PC-3 (cell line): ENCODE measurements at places on chromosomes 3 and 15. TPM values are rescaled to one million over a fixed set of nuclear protein-coding genes. Genes with fewer than 3 reads are reported as not detected.

CEMIP gene
- 3.1 and 4.0 TPM in 2 replicates for total RNA-seq

DNA sequence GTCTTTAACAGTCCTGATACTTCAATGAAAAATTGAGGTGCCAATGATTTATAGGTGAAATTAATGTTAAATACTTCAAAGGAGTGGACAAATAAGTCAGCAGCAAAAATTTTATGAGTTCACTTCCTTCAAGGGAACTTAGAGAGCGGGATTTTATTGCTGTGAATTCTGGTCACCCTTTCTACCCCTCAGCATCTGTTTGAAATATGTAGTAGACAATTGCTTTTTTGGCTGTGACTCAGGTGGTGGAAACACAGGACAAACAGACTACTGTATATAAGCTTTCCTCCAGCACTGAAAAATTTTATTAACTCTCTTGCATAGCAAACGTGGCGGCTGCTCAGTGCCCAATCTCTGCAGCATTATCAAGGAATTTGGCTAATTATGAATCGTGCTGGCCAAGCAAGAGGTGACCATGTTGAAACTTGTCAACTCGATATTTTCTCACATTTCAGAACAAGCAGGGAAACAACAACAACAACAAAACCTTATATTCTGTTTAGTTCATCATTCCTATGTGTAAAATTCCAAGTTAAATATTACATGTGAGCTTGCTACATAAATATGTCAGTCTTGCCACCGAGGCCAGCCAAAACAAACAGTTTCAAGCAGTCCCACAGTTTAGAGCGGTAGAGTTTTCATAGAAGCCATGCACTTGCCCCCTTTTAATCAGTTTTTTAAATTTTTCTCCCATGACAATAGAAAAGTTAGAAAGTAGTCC is 420.2 kb downstream of the FOXP1 start:
- DNase-seq, result no peak

- no peak for DNase-seq
Observed at GRCh38 chr3:155629056-155629455, 115.8 kb downstream of the PLCH1 start.

- DNase-seq, result no peak
Observed at GRCh38 chr3:31927811-31928210, 53.3 kb downstream of the OSBPL10 start.

- DNase-seq, result peak; percentile 15
Observed at GRCh38 chr15:35379972-35380371, 166.0 kb downstream of the DPH6 start.

OSTN gene
- total RNA-seq, result 0.35 and 1.8 TPM in 2 replicates

GRCh38 chr3:185914911-185915629 is 22.7 kb downstream of the TRA2B start:
- DNase-seq, result no peak

USP50 gene
- not detected in 2 replicates for total RNA-seq

- no peak for DNase-seq
Observed at GRCh38 chr3:185049710-185050109, 103.2 kb downstream of the C3orf70 start.

GRCh38 chr3:21024563-21024962 is 726.4 kb downstream of the ZNF385D start:
- DNase-seq, result no peak

DNA sequence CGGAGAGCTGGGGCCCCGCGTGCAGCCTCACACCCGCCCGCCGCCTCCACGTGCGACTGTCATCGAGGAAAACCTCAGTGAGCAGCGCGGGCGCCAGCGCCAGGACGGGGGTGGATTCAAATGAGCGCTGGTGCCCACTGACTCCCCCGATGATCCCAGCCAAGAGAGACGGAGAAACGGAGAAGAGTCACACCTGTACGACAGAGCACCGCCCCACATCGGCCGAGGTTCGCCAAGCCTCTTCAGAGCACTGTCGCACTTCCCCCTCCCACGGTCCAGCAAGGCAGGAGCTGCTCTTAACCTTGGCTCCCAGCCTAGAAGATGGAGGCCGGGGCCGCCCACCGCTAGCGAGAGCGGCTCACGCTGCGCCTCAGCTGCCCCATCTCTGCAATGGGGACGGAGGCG is 130.9 kb upstream of the IQSEC1 start:
- no peak for DNase-seq

UBP1 gene
- 49.3 and 57.5 TPM in 2 replicates for total RNA-seq

GRCh38 chr15:100245855-100246254 is 95.9 kb downstream of the ADAMTS17 start:
- DNase-seq, result no peak

GRCh38 chr15:68272721-68273271 is 4.7 kb upstream of the FEM1B start:
- peak; percentile 69 for DNase-seq

FGD5 gene
- not detected in 2 replicates for total RNA-seq

DNA sequence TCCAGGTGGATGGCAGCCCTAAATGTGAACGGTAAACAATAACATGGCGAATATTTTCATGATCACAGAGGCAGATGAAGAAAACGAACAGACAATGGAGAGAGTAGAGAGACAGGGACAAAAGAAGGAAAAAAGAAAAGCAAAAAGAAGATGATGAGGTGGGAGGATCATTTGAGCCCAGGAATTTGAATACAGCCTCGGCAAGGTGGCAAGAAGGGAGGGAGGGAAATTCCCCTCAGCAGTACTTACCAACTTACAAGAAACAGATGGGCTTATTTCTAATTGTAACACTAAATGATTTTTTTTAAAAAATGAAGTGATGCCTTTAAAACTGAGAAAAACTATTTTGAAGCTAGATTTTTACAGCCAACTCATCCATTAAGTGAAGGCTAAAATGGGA is 6.0 kb upstream of the MAP4 start:
- DNase-seq, result no peak

- DNase-seq, result peak; percentile 84
Observed at GRCh38 chr15:40769274-40770146, at the start of gene C15orf62. Gene C15orf62 (plus strand): TSS chr15:40769980. CDS start chr15:40770496, 516 bp downstream.

- DNase-seq, result no peak
Observed at GRCh38 chr15:58224068-58224467, 85.9 kb downstream of the AQP9 start.

SLC22A14 gene
- 0.07 TPM in 1 of 2 replicates, not detected in the other for total RNA-seq

RBPMS2 gene
- not detected in 2 replicates for total RNA-seq
